ENCODE measurements at places on chromosomes 3 and 15.

DNA sequence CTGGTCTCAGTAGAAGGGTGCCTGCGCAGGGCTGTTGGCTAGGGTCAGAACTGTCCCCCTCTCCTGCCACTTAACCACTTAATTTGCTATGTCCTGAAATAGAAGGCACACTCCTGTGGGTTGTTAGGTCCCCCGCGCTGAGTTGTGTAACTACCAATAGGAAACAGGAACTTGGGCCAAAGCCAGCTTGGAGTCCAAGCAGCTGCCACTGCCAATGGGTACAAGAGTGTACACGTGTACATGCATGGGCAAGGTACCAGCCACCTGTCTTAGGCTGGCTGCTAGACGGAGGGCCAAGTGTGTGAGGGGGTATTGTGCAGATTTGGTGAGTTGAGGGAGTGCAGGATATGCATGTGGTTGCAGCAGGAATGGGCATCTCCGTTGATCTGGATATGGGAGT, 29.7 kb upstream of the POLG start:
- peak; percentile 29 for DNase-seq

- no peak for DNase-seq
Measured at GRCh38 chr3:128735287-128735686, 9.3 kb downstream of the RAB7A start.

DNA sequence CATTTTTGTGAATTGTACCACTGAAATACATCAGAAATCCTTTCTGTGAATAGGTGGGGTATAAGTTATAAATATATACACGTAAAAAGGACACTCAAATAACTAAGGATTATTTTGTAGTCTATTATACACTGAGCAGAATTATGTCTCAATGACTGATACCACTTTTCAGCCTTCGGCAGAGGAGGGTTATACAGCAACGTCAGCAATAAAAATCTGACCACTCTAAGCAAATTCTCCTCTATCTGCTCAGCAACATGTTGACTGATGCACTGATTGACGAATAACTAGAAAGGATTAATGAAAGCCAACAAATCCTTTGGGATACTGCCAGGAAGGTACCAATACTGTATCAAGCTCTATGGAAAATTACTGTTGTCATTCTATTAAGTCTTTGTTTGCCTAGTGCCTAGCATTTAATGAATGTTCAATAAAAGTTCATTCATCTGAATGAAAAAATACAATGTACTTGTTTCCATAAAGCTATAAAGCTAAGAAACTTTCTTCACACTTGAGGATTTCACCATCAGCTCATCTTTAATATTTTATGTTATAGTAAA, 5.2 kb downstream of the ARPP19 start:
- DNase-seq: no peak

- no peak for DNase-seq
Measured at GRCh38 chr3:155154255-155154654, 74.1 kb downstream of the MME start.

DNA sequence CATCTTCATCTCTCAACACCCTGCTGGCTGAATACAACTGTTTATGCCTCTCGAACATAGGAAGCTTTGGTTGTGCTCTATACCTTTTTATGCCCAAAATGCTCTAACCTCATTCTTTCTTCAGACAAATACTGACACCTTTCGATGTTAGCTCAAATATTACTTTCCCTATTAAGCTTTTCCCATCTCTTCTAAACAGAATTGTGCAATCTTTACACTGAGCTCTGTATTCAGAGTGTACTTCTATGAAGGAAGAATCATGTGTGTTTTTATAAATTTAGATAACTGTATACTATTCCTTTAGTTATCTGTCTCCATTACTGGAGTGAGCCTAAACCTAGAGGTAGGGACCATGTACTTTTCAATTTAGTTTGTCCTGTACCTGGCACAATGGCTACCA, 1.6 kb downstream of the EFHB start:
- DNase-seq: no peak

- no peak for DNase-seq
Measured at GRCh38 chr3:49352281-49352680, 5.9 kb downstream of the GPX1 start.

Data from lower leg skin (tissue), 4 donors.